ENCODE measurements at places on chromosomes 4 and X.

GRCh38 chrX:149145845-149146285 lies 359.2 kb downstream of the IDS start:
- DNase-seq, result no peak

DNA sequence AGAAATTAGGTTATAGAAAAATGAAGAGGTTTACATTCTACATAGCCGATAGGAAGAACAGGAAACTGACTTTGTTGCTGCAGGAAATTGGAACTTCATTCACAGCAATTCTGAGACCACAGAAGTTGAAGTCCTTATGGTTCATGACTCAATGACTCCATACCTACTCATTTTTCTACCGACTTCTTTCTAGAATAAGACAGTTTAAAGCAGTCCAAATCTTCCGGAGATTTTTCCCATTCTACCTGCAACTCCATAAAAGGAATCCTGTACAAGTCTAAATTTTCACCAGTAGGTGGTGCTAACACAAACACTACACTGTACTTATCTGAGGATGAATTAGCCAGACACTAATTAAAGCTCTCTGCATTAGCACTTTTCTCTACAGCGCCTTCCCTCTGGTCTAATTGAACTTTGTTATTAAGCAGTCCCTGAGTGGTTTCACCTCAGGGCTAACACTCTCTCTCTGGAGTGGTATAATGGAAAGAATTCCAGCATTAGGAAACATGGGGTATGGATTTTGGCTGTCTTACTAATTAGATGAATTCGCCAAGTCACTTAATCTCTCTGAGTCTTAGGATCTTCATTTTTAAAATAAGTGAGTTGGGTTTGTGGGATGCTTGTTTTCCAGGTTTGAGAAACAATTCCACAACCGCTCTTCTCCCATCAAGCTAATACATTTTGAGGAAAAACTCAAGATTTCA lies 167.9 kb downstream of the SMIM20 start:
- DNase-seq, result no peak

DNA sequence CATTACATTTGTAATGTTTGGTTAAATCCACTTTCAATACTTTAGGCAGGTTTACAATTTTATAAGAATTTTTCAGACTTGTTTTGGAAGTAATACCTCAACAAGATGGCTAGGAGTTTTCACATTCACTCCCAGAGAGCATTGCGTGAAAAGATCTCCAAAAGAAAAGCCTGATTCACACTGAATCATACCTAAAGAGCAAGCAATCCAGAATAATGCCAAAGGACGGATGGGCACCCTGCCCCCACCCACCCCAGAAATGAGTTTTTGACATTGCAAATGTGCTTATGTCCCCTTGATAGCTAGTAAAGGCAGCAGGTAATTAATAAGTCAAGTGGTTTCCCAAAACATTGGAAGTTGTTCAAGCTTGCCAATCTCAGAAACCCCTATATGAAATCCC lies 557.7 kb upstream of the TENM3 start:
- no peak for DNase-seq

DNA sequence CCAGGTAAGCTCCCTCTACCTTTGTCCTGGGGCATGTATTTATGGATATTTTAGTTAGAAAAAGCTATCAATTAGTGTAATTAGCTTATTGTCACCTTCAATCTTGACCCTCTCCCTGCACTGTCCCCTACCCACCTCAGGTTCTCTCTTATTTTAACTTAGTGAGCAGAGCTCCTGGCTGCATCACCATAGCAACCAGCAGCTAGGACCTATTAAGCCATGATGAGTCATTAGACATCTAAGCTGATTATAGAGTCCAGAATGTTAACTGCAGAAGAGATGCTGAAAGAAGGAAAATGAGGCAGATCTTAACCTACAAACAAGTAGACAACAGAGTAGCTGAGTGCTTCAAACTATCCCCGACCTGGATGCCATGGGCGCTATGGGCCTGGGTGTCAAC lies 36.6 kb downstream of the MAGEE2 start:
- no peak for DNase-seq

DNA sequence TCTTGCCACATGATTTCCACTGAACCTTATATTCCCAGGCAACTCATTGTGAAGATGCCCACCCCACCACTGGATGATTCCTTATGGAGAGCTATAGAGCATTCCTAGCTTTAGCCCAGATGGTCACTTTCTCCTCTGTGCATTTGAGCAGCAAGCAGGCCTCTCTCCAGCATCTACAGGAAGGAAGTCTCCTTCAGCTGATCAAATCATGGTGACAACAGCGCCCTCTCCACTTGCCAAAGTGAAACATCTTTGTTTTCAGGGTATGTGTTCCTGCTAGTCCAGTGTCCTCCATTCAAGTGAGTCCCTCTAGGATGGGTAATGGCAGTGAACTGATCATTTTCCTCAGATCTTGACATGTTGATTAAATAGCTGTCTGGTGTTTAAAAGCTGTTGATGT lies 10.9 kb upstream of the SYTL5 start:
- no peak for DNase-seq

All from Panc1 (cell line).